ENCODE measurements at places on chromosomes 6 and 20. TPM values are rescaled to one million over a fixed set of nuclear protein-coding genes. Genes with fewer than 3 reads are reported as not detected.
A peak's percentile ranks its signal among the peaks of the same experiment; 100 is the strongest.

PPIL6 gene
- 7.6 TPM for polyA plus RNA-seq

GRCh38 chr20:34515484-34516246 lies 557 bp upstream of the DYNLRB1 start:
- peak; percentile 81 for DNase-seq

DNA sequence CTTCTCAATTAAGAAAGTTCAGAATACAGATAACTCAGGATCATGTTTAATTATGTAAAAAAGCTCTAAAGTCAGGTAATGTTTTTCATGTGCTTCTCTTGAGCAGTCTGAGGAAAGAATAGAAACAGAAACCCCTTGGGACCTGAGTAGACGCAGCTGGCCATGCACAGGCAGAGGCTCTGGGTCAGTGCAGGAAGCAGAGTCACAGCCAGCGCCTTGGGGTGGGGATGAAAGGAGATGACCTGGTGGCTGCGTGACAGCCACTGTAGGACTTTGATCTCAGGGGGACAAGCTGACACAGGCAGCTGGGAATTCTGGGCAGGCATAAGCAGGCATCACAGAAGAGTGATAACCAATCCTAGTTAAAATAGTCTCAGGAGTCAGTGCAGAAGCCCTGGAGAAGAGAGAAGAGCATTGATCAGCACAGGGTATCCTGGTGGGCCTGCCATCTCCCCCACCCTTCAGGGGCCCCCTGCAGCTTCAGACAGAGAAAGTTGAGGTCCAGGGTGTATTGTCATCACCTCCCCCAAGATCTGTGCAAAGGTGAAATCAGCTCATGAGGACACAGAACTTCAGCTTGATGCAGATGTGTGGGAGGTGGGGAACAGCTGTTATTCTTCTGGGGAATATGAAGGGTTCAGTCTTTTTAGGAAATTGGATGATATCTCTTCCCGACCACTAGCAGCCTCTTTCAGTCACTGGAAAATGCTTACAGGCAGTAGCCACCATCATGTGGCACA lies 6.4 kb downstream of the HLA-DQB1 start:
- DNase-seq = no peak

DNA sequence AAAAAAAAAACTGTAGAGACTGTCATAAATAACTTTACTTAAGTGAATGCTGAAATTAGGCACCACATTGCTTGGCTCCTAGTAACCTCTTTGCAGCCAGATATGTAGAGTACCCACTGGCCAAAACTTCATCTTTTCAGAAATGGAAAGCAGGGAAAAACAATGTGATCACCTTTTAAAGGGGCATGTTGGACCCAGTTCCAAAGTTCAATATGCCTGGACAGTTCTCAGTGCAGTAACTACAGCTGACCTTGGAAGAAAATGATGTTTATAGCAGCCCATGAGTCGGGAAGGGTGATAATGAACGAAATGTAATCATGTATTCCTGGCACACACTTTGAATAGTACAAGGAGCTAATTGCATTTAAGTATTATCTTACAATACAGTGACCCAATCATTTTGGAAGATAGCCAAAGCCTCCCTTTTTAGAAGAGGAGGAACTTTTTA lies 93.6 kb upstream of the TAB2 start:
- DNase-seq = no peak

DNA sequence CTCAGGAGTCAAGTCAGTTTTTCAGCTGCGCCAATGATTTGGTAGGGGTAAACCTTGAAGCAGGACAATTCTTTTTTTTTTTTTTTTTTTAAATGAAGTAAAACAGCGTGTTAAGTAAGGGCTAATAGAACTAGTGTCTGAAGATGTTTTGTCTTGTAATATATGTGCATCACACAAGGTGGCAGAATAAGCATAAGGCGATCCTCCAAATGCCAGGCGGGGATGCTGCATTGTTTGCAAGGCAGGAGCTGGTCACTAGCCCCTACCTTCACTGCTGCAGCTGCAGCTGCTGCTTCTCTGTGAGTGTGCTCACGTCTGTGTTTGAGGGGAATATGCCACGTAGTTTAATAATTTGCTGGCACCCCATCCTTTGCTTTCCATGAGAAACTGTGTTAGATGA lies 272.7 kb upstream of the MAP3K7 start:
- peak; percentile 67 for DNase-seq

DNA sequence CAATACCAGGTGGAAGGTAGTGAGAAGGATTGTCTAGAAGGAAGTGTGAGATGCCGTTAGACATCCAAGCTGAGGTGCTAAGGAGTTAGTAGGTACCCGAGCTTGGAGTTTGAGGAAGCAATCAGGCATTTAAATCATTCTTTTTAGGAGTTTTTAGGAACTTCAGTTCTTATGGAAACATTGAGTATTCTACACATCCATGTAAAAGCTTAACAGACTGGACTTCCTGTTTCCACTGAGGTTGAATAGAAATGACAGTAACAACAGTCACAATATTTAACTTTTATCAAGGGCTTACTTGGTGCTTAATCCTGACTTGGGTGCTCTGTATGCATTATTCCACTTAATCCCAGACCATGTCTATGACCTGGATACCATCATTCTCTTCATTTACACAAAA lies 136.4 kb downstream of the UST start:
- no peak for DNase-seq

- DNase-seq = no peak
Observed at GRCh38 chr6:13234130-13234529, 94.2 kb downstream of the TBC1D7 start.

- no peak for DNase-seq
Observed at GRCh38 chr6:169933251-169933821, 181.9 kb downstream of the ERMARD start.

GRCh38 chr6:152301021-152301764 lies 336.0 kb downstream of the SYNE1 start:
- no peak for DNase-seq

DNA sequence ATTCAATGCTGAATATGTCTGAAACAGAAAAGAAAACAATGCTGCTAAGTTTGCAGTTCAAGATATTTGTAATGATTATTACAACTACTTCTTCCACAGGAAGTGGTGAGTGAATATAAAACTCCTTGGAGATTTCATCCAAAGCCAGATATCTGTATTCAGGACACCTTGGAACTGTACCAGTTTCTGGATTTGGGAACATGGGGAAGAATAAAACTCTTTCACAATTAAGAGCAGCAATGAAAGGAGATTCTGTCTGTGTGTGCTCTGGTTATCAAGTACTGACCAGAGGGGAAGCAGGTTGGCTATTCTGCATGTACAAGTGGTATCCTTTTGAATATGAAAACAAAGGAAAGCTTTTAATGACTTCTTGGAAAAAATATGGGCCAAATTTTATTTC lies 21.1 kb downstream of the ELOVL2 start:
- peak; percentile 54 for DNase-seq

DNA sequence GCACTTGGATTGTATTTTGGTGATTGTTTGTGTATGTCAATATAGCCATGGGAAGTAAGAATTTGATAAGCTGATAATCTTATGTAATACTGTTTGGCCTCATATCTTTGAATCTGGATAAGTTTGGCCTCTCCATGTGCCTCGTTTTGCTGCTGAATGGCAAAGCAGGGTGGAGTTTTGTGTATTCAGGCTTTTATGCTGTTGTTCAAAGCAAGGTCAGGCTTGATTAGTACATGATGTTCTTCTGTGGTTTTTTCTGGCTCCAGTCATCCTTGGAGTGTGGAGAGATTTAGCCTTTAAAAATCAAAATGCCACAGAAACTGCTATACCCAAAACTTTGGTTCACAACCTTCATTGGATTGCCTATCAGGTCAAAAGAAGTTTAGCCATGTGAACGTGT lies 728.9 kb upstream of the GJE1 start:
- DNase-seq = no peak

GRCh38 chr6:36848658-36849441 lies 9.6 kb upstream of the CPNE5 start:
- peak; percentile 49 for DNase-seq

DNA sequence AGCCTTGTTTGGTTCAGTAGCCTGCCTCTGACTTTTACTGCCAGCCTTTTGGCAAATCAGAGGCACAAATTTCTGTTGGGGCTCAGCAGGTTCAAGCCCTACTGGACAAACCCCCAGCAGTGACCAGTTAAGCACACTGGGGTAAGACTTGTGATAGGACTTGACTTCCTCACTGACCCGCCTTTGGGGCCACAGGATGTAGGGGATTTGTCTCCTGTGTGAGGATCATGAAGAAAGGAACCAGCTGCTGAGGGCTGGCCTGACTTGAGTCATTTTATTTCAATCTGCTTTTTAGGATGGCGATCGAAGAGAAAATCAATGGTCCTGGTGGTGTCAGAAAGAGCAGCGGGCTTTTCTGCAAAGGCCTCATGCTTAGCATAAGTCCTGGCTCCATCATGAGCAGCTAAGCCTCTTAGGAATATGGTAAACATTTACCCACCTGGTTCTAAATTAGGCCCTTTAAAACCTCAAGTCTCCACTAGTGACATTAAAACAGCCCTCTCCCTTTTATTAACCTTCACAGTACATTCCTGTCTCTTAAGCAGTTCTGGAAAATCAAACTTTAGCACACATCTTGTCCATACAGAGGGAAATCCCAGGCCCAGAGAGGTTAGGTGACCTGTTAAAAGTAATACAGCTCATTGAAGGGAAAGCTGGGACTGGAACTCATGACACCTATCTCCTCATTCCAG lies 16.6 kb downstream of the CHMP4B start:
- no peak for DNase-seq

HLA-DRB5 gene
- polyA plus RNA-seq = 2.6 TPM

SLC22A2 gene
- polyA plus RNA-seq = 0.58 TPM

DNA sequence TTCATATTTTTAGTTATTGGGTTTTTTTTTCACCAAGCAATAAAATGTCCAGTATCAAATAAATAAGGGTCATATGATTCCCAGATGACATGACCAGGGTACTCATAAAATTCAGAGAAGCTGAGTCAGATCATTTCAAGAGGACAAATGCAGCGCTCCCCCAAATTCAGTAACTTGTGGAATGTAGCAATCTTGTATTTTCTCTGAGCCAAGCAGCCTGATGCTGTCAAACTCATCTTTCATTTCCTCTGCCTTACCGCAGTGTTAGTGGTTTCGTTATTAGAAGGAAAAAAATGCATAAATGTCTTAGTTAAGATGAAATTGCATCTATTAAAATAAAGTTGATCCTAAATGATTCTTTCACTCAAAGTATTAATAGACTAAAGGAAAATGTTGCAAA lies 57.8 kb upstream of the EDN1 start:
- no peak for DNase-seq

PCMTD2 gene
- polyA plus RNA-seq = 44.4 TPM

- DNase-seq = no peak
Observed at GRCh38 chr6:1868561-1869261, 259.0 kb downstream of the FOXC1 start.

DNA sequence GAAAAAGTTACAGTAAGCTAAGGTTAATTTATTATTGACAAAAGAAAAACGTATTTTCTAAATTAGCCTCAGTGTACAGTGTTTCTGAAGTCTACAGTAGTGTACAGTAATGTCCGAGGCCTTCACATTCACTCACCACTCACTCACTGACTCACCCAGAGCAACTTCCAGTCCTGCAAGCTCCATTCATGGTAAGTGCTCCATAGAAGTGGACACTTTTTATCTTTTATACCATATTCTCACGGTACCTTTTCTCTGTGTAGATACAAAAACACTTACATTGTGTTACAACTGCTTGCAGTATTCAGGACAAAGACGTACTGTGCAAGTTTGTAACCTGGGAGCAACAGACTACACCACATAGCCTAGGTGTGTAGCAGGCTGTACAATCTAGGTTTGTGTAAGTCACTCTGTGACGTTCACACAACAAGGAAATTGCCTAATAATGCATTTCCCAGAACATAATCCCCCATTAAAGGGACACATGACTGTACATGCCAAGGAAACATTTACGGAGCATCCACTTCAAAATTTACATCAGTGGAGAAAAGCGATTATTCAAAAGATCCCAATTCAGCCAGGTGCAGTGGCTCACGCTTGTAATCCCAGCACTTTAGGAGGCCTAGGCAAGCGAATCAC lies 133.4 kb downstream of the BANF2 start:
- DNase-seq = peak; percentile 1

RAB44 gene
- polyA plus RNA-seq = not detected

MOXD1 gene
- polyA plus RNA-seq = 3.3 TPM

GRCh38 chr6:160788806-160789205 lies 86.8 kb downstream of the PLG start:
- no peak for DNase-seq

DNA sequence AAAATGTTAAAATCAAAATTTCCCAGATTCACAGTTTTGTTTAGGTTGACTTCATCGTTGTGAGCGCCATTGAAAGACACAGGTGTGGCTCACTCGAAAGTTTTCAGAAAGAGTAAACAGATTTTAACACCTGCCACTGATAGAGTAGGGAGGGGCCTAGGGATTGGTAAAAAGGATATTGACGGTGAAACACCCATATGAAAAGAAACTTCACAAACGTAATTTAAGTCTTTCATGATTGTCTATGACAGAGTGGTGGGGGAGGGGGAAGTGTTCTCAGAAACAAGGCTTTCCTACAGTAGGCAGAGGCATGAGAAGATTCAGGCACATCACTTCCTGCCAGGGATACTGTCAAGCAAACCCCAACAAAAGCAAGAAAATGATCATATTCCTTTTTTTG lies 101.4 kb downstream of the PERP start:
- no peak for DNase-seq

GRCh38 chr6:45417436-45417835 lies 39.7 kb upstream of the SUPT3H start:
- no peak for DNase-seq

EPB41L1 gene
- polyA plus RNA-seq = 87.6 TPM

CLVS2 gene
- 0.58 TPM for polyA plus RNA-seq

GRCh38 chr6:85455471-85456026 lies 5.7 kb downstream of the NT5E start:
- no peak for DNase-seq

C20orf141 gene
- polyA plus RNA-seq = not detected

GRCh38 chr20:33477386-33478234 lies 12.3 kb upstream of the CBFA2T2 start:
- no peak for DNase-seq

GRCh38 chr6:151160929-151161757 lies 78.6 kb upstream of the AKAP12 start:
- no peak for DNase-seq

TP53TG5 gene
- 4.8 TPM for polyA plus RNA-seq

DNA sequence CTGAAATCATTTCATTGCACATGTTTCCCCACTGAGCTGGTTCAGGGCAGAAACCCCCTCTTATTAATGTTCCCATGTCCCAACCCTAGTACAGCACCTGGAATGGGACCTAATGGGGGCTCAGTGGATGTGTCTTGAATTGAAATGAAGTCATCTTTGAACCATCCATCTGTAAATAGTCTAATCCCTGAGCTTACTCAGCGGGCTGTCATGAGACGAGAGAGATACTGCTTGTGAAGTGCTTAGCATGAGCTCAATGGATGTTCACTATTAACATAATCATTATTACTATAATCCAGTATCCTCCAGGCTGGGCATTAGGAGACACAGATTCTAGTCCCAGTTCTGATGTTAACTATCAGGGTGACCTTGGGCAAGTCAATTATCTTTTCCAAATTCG lies 106.6 kb upstream of the LRFN2 start:
- DNase-seq = no peak

- no peak for DNase-seq
Observed at GRCh38 chr20:8367689-8368088, 235.6 kb downstream of the PLCB1 start.

CST5 gene
- polyA plus RNA-seq = not detected

RHAG gene
- polyA plus RNA-seq = not detected

GRCh38 chr6:32956176-32956575 lies 3.3 kb upstream of the HLA-DMA start:
- no peak for DNase-seq

GPLD1 gene
- 0.80 TPM for polyA plus RNA-seq

Data from brain (organoid and tissue), 16 donors.